ENCODE measurements at places on chromosomes 2 and 18.

DNA sequence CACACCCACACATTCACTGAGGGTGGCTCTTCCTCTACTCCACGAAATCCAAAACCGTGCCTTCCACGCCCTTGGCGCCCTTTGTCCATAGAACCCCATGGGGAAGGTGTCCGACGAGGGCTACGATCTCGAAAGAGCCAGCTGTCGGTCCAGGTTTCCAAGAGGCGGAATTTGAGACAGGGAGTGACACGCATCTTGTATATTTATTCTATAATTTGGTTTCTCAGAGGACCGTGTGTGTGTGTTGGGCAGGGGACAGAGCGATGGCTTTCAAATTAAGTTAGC is 726 bp downstream of the C2orf69 start:
- DNase-seq, result no peak

GRCh38 chr18:40485318-40485717 is 1469.7 kb upstream of the PIK3C3 start:
- no peak for DNase-seq

DNA sequence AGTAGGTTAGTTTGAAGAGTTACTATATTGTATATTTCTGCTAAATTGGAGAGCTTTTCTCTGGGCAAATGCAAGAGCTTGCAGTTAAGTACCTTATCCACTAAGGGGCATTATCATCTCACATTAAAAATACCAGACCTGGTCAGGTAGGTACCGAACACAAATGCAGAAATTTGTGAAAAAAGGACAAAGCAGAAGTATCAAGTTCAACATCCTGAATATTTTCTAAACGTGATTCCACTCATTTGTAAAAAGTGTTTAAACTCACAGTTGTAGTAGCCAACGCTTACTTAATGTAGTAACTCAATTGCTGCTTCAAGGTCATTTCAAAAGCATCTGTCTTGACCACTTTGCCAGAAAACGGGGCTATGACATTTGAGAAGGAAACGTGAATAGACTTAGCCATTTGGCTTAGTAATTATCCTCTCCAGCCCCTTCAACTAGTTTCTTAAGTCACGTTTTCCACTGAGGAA is 52.1 kb downstream of the CYRIA start:
- peak; percentile 13 for DNase-seq

DNA sequence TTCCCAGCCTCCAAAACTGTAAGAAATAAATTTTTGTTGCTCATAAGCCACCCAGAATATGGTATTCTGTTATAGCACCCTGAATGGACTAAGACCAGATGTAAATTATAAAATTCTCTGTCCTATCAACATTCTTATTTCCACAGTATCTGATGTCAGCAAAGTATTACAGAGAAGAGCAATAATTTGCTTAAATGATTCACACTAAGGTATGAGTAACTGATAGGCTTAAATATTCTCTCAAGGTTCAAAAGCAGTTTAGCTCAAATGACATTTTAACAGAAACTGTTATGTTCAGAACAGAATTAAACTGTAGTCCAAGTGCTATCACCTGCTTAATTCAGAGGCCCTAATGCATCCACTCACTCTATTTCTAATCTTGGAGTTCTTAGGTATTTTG is 12.8 kb downstream of the SESTD1 start:
- no peak for DNase-seq

GRCh38 chr2:105032476-105032875 is 5.4 kb upstream of the MRPS9 start:
- DNase-seq, result no peak

DNA sequence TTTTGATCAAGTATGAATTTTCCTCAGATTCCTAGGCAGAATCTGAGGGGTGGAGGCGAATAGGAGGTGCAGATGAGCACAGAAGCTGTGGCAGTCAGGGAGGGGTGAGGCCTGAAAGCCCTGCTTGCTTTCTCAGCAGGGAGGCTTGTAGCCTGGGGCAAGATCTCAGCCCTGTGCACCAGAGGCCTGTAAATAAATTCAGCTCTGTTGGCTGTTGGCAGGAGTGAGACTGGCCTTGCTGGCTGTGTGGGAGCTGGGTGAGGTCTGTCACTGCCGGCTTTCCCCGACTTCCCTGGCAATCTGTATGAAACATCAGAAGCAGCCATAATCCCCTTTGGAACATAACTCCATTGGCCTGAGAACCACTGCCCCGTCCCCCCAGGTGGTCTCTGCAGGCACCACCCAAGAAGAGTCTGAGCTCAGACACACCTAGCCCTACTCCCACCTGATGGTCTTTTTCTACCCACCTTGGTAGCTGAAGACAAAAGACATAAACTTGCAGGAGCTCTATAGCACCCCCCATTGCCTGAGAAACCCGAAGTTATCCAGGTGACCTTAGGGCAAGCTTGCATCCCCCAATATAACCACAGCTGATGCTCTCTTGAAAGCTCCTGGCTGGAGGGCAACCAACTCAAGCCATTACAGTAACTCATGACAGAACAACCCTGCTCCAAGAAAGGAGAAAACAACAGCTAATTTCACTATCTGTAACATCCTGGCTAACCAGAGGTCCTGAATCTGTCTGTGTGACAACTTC is 32.3 kb downstream of the EVA1A start:
- no peak for DNase-seq

DNA sequence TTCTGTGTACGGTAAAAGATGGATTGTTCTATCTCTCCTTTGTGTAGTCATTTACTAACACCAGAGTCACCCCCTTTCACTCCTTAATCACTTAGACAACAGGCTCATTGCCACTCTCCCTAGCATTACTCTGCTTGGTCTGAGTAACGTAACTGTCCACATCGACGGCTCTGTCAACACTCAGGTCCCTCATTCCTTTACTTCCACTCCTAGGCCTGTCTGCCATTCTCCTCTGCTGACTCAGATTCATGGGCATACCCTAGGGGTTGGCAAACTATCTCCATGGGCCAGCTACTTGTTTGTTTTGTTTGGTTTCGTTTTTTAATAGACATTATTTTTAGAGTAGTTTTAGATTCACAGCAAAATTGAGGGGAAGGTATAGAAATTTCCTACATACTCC is 243.9 kb downstream of the NR4A2 start:
- DNase-seq, result no peak

DNA sequence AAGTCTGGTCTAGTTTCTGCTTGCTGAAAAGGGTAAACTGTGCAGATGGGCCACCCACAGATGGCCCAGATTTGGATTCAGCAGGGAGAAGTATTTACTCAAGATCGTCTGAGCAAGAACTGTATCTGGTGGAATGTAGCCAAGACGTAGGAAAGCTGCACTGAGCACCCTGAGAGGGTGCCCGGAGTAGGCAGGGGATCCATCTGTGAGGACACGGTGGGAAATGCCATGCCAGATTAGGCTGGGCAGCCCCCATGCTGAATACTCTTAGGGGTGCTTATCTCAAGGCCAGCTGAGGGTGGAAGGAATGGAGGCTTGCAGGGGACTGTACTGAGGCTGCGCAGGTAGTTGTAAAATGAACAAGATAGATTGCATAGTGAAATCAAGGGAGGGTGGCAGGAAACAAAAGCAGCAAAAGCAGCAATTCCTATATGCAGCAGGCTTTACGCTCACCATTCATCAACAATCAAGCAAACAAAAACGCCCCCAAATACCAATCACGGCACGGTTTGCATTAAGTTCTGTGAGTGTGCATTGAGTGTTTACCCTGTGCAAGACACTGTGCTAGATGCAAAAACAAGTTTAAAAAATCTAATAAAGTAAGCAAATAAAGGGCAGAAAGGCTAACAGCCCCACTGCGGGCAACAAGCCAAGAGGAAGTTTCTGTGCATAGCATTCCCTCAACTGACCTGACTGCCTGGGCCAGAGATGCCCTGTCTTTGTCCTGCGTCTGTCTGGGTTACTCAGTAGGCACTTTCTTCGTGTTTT is 32.2 kb upstream of the LPIN2 start:
- no peak for DNase-seq

DNA sequence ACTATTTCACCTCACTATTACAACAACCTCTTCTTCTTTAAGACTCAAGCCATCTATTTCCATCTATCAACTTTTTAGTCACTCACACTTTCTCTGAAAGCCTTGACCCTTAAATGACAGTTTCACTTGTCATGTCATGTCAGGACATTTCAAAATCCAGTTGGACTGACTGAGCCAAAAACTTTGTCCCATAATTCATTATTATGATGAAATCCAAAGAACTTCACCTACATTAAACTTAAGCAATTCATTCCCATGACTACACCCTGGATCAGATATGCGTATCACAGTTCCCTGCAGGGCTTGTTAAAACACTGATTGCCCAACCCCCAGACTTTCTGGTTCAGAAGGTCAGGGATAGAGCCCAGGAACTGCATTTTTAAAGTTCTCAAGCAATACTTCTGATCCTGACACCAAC is 26.5 kb downstream of the LDAH start:
- no peak for DNase-seq

DNA sequence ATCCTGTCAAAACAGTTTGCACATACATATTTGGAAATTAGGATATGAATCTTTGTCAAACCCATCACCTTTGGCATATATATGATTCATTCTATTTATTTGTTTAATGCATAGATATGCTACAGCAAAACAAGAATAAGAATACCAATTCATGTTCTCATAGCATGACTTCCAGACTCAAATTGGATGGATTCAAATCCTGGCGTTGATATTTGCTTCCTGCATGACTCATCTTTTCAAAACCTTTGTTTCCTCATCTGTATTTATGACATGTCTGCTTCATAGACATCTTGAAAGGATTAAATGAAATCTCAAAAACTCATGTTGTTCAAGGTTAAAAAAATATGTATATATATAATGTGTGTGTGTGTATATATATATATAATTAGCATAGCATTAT is 261.3 kb downstream of the MBD5 start:
- no peak for DNase-seq

- no peak for DNase-seq
These were observed 299.1 kb downstream of the SETBP1 start for GRCh38 chr18:44979748-44980147.

- no peak for DNase-seq
These were observed 8.2 kb downstream of the STK36 start for GRCh38 chr2:218680061-218680460.

GRCh38 chr2:218289639-218290315 is 2.5 kb downstream of the TMBIM1 start:
- DNase-seq, result no peak

- no peak for DNase-seq
These were observed 831.1 kb downstream of the GALR1 start for GRCh38 chr18:78080761-78081160.

GRCh38 chr2:218962859-218963492 is 3.5 kb downstream of the CDK5R2 start:
- peak; percentile 70 for DNase-seq

DNA sequence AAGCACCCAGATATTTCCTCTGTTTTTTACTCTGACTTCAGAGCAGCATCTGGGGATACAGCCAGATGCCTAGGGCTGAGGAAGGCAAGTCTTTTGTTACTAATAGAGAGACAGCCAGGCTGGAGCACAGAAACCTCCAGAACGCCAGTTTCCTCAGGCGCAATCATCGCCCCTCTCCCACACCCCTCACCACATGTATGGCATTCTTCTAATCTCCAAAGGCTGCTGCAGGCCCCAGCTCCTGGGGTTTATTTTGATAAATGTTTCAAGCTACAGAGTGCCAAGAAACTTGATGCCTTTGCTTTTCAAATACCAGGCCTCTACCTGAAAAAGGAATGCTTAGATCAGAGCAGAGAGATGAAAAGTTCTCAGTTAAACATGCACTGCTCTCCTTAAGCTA is 283.6 kb downstream of the RBM43 start:
- no peak for DNase-seq

GRCh38 chr2:191318729-191319078 is 73.5 kb downstream of the MYO1B start:
- DNase-seq, result peak; percentile 47

DNA sequence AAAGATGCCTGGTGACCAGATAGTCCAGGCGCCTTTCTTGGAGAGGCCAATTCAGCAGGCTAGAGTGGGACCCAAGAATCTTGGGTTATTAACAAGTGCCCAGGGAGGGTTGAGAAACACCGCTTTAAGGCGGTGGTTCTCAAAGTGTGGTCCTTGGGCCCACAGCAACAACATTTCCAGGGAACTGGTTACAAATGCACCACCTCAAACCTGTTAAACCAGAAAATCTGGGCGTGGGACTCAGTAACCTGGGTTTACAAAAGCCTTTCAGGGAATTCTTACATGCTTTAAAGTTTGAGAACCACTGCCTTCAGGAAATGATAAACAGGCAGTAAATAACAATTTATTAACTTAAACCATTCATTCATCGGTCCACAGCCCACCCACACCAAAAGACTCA is 92.5 kb downstream of the SP3 start:
- no peak for DNase-seq

GRCh38 chr2:8058652-8059051 is 623.2 kb upstream of the ID2 start:
- DNase-seq, result no peak

GRCh38 chr2:136114382-136114781 is 3.6 kb downstream of the CXCR4 start:
- no peak for DNase-seq

DNA sequence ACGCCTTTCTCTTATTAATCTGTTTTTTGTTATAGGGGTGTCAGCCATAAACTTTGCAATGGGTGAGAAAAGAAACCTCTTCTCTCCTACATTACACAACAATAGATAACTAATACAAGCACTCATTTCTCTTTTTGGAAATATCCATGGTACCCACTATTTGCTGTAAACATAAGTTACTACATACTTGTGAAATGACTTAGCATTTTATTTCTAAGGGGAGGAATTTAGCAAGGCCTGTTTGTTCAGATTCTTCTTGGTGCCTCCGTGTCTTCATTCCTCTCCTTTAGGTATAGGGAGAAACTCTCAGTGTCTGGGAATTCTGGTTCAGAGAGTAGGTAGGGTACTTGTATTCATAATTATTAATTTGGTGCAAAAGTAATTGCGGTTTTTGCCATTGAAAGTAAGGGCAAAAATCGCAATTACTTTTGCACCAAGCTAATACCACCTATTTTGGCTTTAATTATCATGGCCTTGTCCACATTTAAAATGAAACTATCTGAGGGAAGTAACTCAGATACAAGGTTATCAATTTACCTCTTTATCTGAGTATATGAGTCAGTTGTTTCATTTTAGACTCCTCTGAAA is 134.8 kb downstream of the MREG start:
- DNase-seq, result no peak

DNA sequence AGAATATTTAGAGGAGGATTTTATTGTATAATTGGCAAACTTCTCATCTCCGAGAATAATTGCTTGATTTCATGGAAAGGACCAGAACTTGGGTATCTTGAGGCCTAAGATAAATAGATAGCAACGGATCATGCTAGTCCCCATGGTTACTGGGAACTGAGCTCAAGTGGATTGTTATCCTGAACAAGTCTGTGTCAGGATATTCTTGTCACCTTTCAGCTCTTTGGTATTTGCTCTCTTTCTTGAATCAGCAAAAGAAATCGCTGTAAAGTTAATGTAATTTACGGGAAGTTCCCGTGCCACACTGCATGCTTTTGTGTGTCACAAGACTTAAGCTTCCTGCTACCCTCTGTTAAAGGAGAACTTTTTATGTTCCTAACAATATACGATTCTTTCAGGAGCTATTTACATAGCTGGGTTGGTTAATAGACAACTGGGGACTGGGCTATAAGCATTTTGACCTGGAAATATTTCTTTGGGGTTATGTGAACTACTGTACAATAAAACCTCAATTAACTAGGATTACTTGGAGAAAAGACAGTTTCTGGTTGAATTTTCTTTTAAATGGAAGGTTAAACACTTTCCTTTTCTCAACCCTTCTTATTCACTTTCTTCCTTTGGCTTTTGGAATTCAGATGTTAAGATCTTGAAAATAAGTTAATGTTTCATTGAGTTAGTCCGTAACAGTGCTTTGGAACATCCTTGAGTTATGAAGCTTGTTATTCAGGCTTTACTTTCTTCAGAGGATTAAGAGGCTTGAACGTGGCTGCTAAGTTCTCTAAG is 151.2 kb downstream of the FMNL2 start:
- DNase-seq, result no peak

- peak; percentile 75 for DNase-seq
These were observed 10.1 kb downstream of the CPLX4 start for GRCh38 chr18:59308248-59308937.

All from HEK293T (cell line).